ENCODE measurements at places on chromosomes 6 and 20. TPM values are rescaled to one million over a fixed set of nuclear protein-coding genes. Genes with fewer than 3 reads are reported as not detected.

The AVP gene
- not detected for total RNA-seq

The CNBD2 gene
- 3.1 TPM for total RNA-seq

The FOXC1 gene
- total RNA-seq: 6.2 TPM

The MCHR2 gene
- not detected for total RNA-seq

The RHAG gene
- not detected for total RNA-seq

The CYP39A1 gene
- total RNA-seq: 0.09 TPM

The GPLD1 gene
- 0.18 TPM for total RNA-seq

The HSPA1B gene
- total RNA-seq: 84.7 TPM

The DNAH8 gene
- total RNA-seq: under 0.01 TPM

The ARMH2 gene
- total RNA-seq: not detected

The CD109 gene
- 15.4 TPM for total RNA-seq

The GGTLC1 gene
- not detected for total RNA-seq

The BCAS1 gene
- total RNA-seq: not detected

The C6orf141 gene
- total RNA-seq: 11.3 TPM

The RAB44 gene
- under 0.01 TPM for total RNA-seq

The MEI4 gene
- under 0.01 TPM for total RNA-seq

The TMEM14C gene
- total RNA-seq: 81.5 TPM

The PEX3 gene
- 20.3 TPM for total RNA-seq

The KCNB1 gene
- total RNA-seq: under 0.01 TPM

The TRIM31 gene
- total RNA-seq: not detected

The TOMM34 gene
- total RNA-seq: 27.3 TPM

The C20orf202 gene
- total RNA-seq: not detected

The WFDC10B gene
- not detected for total RNA-seq
